ENCODE measurements at places on chromosomes 4 and X.

DNA sequence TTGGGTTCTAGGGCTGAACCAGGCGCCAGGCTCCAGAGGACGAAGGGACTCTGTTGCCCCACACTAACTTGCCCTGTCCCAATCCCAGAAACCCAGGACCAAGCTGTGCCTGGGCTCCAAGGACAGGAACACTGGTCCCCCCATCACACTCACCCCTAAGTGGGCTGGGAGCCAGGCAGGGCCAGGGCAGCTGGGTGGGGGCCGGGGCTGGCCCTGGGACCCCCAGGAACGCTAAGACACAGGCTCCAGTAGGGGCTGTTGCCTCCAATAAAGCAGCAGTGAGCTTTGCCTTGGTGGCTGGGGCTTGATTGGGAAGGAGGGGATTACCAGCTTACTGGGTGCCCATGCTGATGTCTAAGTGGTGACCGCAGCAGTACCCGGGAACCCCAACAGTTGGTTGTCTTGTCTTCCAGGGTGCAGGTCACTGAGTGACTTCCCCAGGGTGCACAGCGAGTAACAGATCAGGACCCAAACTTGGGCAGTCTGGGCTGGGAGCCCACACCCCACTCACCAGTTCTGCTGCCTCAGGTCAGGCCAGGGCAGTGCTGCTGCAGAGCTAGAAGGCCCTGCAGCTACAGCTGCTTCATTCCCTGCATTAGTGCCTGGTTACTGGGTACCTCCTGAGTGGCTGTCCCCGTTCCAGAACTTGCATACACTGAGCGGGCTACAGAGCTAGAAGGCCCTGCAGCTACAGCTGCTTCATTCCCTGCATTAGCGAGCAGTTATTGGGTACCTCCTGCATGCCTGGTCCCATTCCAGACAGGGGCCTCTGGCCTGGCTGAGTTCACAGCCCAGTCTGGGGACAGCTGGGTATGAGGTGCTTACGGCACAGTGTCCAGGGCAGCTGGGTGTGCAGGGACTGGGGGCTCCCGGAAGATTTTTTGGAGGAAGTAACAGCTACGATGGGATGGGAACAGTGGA is 9.4 kb upstream of the ADD1 start:
- no peak for DNase-seq

GRCh38 chr4:143364063-143364462 is 27.4 kb downstream of the GAB1 start:
- no peak for DNase-seq

GRCh38 chr4:146073517-146073916 is 102.0 kb upstream of the LSM6 start:
- DNase-seq = no peak

GRCh38 chr4:173243321-173243720 is 74.7 kb downstream of the GALNT7 start:
- no peak for DNase-seq

DNA sequence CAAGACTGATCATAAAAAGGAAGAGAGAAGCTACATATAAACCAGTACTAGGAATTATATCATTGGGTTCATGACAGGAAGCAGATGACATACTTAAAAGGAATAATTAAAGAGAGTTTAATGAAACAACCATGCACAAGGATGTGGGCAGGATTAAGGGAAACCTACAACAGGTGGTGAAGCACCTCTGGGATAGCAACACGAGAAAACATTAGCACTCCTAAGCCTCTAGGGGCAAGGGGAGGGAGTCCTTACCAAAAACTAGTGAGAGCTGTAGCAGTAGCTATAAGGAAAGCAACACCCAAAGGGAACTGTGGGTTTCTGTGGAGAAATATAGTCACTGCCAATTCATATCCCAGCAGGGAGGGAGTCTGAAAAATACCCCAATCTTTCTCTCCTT is 7.2 kb upstream of the THOC2 start:
- no peak for DNase-seq

- DNase-seq = no peak
Observed at GRCh38 chrX:109472939-109473735, 8.7 kb downstream of the GUCY2F start.

DNA sequence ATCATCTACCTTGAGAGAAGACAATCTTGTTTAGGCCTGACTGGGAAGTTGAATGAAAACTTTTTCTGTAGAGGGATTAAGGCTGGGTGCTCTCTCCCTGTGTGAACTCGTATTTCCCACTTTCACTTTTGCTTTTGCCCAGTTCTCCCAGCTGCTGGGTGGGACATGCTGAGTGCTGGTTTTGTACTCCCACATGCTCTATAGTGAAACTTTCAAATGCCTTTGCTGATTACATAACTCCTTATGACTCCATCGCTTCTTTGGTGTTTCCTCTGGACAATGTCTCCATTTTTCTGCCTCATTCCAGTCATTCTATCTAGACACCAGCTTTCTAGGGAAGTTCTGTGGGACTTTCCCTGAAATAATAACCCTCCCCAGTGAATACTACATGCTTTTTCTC is 100.5 kb downstream of the CLNK start:
- DNase-seq = peak; percentile 20

DNA sequence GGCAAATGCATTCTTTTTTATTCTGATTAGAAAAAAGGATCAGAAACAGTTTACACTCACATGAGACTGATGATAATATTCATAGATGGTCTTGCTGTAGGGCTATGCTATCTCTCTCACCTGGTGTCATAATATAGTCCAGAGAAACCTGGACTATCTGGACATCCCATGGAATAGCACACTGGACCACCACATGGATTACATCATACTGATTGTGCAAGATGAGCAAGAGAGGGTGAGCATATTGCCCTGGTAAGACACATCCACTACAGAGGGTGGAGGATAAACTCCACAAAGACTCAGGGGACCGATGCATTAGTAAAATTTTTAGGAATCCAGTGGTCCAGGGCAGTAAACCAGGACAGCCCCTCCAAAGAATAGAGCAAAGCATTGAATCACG is 8.2 kb downstream of the SYN1 start:
- no peak for DNase-seq

DNA sequence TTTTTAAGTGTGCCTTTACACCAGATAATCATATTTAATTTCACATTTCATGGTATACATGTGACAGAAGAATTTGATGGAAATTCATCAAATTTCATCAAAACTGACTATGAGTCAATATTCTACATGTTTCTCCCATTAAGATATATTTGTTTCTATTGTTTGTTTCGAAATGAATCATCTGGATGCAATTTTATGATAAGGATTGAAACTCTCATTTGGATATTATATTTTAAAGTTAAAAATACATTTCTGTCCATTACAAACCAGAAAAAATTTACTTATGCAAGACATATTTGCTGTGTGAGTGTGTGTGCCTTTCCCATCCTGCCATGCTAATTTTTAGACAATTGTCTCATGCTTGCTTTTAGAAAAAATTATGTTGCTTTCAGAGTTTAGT is 52.2 kb downstream of the SULT1B1 start:
- DNase-seq = no peak

DNA sequence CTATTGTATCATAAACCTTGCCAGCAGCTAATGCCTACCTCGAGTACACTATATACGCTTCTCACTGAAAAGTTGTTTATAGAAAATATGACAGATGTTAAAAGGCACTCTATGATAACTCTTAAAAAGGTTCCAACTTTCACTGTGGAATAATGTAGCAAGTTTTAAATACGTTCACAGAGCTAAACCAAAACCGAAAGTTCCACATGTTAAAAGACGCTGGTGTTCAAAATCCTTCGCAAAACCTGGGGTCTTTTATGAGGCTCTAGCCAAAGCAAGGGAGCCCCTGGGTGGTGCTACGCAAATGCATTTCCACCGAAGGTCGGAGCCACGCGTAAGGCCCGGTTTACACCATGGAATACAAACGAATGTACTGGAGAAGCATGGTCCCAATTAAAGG is 103.7 kb upstream of the TENM3 start:
- DNase-seq = no peak

DNA sequence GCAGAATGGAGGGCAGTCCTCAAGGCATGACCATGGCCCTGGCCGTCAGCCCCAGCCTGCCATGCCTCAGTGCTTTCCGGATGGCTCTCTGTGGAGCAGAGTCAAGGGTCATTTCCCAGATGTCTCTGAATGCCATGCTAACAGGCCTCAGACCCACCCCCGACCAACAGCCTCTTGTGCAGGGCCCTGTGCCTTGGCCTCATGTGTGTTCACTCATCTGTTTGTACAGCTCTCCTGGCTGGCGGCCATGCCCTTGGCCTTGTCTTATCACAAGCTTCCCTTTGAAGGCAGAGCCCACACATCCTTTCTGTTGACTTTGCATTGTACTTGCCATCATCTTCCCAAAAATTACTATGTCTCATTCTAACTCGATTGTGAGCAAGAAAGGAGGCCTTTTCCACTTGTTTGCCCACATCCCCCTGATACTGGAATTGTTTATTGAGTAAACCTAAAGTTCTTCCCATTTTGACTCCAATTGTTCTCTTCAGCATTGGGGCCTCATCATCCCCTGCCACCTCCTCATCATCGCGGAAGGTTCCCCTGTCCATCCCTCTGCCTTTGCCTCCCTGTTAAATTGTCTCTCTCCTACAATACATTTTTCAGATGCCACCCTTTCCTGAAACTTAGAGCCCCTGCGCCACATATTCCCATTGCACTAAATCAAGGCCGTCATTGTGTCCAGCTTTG is 6.3 kb downstream of the CA5B start:
- no peak for DNase-seq

DNA sequence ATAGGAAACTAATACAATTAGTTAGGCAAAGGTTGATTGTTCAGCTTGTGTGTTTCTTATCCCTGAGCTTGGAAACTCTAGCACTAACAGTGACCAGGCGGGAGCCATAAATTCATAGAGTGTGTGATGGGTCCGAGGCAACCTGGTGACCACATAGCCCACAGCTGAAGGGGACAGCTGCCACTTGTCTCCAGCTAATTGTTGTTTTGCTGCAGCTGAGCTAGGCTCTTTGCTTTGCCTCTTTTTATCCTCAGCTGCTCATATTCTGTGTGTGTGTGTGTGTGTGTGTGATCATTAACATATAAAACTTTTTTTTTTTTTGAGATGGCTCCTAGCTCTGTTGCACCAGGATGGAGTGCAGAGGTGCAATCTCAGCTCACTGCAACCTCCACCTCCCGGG is 53.2 kb downstream of the DOCK11 start:
- no peak for DNase-seq

- DNase-seq = no peak
Observed at GRCh38 chr4:55017406-55017805, 108.0 kb downstream of the KDR start.

DNA sequence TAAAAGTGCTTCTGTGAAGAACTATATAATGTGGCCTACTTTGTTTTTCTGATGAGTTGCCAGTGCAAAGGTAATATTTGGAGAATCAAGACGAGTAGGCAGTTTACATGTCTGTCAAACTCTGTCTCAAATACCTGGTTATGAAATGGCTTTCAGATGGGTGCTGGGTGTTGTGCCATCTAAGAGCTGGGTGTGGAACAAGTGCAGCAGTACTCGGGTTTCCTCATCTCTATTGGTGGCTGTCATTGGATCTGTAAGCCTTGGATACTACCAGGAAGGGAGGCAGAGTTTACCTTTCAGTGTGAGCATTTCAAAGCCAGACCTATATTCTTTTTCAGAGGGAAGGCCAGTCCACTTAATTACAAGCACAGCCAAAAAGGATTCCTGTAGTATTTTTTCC is 37.2 kb downstream of the MTM1 start:
- DNase-seq = no peak

DNA sequence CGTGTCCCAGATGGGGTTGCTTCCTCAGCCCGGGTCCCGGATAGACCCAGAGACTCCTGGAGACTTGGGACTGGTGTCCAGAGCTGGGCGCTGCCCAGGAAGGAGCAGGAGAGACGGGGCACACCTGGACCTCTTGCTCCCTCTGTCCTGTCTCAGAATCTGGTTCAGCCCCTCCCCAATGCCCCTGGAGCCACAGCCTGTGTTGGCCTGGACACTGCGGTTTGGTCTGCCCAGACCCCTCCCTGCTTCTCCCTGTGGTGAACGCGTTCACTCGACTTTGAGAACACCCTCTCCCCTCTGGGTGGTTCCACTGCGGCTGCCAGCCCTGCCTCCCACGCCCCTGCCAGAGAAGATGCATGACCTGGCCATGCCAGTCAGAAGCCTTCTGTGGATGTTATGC is 111.1 kb downstream of the HMX1 start:
- no peak for DNase-seq

GRCh38 chrX:150507251-150507856 is 61.1 kb upstream of the MTM1 start:
- no peak for DNase-seq

GRCh38 chr4:25536564-25537320 is 118.9 kb upstream of the SLC34A2 start:
- DNase-seq = no peak

- no peak for DNase-seq
Observed at GRCh38 chr4:173526027-173526482, 4.0 kb downstream of the HAND2 start.

DNA sequence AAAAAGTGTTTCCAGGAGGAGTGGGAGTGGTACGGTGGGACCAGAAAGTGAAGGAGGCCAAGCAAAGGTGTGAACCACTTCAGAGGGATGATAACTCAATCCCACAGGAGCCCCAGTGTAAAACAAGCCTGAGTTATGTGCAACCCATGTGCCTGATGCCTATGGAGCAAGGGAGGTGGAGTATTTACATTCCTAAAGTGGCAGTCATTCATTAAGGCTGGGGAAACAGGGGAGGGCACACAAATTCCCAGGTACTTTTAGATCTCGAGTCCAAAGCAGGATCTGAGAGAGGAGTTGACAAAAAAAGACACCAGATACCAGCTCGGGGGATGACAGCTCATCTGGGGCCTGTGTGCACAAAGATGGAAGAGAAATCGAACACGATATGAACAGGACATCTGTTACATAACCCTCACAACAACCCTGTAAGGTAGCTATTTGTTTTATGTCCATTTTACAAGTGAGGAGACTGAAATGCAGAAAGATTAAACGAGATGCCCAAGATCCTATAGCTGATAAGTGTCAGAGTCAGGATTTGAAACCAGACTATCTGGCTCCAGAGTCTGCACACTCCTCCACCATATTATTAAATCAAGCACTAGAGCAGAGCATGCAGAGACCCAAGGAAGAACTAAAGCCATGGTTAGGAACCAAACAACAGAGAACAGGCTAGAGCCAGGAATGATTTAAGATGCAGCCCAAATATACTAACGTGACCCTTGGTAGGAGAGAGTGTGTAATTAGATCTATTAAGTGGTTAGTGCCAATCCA is 91.9 kb upstream of the MAPK10 start:
- DNase-seq = no peak

- DNase-seq = no peak
Observed at GRCh38 chrX:40168480-40169011, 70.8 kb upstream of the BCOR start.

- DNase-seq = no peak
Observed at GRCh38 chrX:49000636-49001035, 1.4 kb downstream of the GRIPAP1 start.

All from left renal pelvis (tissue), 4 donors.